ENCODE measurements at places on chromosomes 11 and 22.

DNA sequence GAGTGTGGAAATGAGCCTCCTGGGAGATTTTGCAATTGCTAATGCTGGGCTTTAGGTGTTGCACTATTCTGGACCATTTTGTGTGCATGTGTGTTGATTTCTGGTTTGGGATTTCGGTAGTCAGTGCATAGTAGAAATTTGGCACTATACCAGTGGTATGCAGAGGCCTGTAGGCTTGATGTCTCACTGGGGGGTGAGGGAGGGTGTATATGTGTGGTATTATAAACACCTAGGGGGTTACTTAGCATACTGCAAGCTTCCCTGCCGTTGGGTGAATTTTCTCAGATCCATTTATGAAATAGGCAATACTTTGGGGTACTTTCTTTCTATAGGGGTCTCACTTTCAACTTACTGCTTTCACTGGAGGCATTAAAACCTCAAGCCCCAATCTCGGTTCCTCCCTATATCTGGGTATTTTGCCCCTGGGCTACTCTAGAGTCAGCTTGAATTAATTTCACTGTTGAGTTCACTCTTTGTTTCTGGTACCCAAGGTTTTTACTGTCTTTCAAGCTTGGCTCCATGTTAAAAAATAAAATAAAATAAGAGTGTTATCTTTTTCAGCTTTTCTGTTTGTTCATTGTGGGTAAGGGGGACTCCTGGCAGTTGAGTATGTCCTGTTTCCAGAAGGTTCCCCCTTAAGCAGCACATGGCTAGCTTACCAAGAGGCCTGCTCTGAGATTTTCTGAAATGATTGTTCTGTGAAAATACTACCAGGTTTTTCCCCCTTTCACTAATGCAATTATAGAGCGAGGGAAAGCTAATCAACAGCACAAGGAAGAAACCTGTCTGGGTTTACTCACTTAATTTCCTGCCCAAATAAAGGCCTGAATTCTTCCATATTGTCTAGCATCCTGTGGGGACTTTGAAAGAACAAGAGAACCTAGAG, 45.8 kb downstream of the PPFIBP2 start:
- no peak for DNase-seq

GRCh38 chr11:65300621-65301275, 13.9 kb upstream of the CDC42EP2 start:
- no peak for DNase-seq

DNA sequence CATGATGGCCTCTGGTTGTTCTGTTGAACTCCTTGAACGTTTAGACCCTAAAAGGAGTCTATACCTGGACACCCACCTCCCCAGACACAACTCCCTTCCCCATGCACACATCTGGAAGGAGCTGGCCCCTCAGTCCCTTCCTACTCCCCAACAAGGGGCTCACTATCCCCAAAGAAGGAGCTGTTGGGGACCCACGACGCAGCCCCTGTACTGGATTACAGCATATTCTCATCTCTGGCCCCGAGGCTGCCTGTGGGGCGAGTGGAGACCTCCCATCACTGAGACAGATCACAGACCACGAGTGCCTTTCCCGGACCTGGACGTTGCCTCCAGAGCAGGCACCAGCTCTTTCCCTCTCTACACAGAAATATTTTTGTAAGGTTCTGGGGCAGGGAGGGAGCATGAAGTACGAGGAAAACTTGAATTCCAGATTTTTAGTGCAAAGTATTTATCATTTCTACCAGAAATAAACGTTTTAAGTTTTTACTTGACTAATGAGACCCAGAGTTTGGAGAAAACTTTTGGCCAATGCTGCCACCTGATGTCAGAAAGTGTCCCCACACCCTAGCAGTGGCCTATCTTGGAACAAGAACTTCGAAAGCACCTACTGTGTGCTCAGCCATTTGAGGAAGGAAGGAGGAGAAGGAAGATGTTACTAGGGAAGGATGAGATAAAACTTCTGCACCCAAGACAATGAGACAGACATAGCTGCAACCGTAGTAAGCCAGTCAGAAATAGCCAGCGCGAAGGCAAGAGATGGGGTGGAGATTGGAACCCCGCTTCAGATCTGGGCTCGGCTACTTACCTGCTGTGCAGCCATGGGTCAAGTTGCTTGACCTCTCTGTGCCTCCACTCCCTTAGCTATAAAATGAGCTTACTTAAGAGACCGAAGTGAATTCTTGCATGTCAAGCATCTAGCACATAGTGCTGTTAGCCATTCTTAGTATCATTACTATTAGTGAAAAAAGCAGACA, 10.2 kb upstream of the POU2F3 start:
- no peak for DNase-seq

DNA sequence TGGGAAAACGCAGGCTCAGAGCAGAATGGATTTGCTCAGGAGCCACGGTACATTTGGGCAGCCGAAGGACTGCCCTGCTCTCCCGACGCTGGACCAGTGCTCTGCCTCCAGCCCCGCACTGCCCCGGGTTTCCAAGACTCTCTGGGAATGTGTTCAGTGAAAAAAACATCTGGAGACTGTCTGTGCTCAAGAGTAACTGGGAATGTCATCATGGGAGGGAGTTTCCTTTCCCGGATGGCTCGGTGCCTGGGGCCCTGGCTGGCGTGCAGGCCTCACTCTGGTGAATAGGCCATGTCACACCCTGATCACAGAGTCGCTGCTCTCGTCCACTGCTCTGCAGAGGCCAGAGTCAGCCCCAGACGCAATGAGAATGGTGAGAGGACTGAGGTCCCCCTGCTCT, 9.8 kb upstream of the APOL6 start:
- no peak for DNase-seq

DNA sequence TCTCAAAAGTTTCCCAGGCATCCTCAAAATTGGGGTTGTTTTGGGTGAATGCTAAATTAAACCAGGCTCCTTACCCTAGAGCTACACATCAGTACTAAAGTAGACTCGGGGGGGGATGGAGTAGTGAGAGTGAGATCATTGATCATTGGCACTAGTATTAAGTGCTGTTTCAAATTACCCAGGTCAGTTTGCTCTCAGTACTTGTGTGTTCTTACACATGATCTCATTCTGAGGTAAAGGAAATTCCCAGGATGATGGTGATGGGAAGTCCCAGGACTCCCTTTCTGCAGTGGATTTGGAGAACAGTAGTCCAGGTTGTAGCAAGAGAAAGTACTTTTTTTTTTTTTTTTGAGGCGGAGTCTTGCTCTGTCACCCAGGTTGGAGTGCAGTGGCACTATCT, 12.5 kb downstream of the RBM4 start:
- no peak for DNase-seq

Measured in stimulated activated CD4-positive, alpha-beta T cell treated with anti-CD3 and anti-CD28 coated beads, Interleukin-15, amount 100 ng/mL, for 48 hours (primary cell).